ENCODE measurements at places on chromosomes 5 and 9.
A peak's percentile ranks its signal among the peaks of the same experiment; 100 is the strongest.

- no peak for DNase-seq
Measured at GRCh38 chr5:142720641-142721271, 34.9 kb upstream of the FGF1 start.

DNA sequence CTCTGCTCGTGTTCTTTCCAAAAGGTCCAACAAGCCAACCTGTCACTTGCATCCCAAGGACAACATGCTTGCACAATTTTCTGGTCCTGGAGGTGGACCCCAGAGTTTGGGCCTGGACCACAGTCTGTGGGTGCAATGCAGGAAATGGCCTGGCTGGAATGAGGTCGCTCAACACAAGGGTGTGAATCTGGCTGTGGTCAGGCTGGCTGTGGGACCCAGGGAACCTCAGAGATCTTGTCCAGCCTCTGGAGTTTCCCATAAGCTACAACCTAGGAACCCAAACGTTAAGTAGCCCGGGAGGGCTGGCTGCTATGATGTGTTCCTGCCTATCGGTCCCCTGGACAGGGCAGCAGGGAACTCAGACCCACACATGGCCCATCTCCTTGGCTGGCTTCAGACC is 15.4 kb downstream of the TBC1D9B start:
- no peak for DNase-seq

DNA sequence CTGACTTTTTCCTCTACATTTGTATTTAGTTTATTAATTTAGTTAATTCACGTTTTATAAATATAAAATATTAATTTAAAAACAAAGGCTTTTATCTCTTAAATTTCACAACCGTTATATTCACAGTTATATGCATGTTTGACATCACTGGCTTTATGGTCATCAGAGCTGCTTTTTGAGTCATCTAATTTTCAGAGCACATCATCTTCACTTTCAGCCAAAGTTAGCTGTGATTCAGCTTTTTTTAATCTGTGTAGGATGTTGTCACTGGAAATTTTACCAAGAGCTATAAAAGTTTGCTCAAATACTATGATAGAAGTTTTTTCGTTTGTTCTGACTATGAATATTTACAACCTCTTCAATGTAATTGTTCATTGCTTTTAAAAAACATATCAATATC is 12.4 kb downstream of the CDC37L1 start:
- DNase-seq: no peak

GRCh38 chr5:141430332-141431113 is at the start of gene PCDHGA12:
Gene PCDHGA12, plus strand, starts transcription at chr5:141430507. Its CDS starts 253 bp downstream, at chr5:141430760.
- DNase-seq: peak; percentile 85

DNA sequence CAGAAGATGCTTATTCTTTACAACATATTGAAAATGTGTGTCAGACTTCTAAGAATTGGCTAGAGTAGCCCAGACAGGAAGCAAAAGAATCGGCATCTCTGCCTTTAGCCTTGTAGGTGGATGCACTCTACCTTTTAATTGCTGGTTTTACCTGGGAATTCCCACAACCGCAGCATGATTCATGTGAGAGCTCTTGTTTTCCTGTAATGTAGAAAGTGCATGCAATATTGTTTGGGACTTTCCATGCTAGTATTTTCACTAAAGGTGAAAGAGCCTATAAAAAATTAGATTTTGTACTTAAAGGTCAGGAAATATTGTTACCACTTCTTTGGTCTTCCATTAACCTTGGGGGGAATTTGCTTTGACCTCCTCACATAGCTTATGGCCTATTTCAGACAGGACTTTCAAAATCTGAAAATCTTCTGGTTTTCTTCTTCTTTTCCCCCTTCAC is 89.8 kb downstream of the NTRK2 start:
- no peak for DNase-seq

DNA sequence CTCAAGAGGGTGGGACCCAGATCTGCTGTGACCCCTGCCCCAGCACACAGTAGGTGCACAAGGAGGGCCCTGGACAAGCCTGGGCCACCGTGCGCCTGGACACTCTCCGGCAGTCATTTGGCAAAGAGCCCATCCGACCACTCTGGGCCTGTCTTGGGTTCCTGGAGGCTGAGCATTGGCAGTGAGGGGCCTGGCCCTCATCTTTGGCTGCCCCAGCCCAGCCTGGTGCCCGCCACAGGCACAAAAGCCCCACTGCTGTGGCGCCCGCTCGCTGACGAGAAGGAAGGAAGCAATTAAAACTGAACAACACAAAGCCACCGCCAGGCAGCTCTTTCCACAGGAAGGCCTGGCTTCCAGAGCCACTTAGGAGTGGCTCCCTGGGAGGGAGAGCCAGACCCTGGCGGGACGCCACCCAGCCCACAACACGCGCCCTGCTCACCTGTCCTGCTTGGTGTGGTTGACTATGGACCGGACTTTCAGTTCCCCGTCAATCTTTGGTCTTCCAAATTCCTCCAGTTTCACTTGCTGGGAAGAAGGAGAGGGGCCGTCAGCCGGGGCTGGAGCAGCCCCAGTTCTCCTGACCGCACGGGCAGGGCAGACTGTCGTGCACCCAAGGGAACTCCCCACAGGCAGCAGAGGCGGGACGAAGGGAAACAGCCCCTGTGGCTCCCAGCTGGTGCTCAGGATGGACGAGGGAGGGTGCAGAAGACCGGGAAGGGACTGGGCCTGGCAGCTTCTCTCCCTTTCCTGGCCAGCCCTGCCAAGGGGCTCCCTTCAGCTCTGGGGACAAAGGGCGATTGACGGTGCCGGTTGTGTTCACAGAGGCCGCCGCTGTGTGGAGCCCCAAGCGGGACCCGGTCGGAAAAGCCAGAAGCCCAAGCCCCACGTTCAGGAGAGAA is 50.9 kb upstream of the SARDH start:
- DNase-seq: no peak

DNA sequence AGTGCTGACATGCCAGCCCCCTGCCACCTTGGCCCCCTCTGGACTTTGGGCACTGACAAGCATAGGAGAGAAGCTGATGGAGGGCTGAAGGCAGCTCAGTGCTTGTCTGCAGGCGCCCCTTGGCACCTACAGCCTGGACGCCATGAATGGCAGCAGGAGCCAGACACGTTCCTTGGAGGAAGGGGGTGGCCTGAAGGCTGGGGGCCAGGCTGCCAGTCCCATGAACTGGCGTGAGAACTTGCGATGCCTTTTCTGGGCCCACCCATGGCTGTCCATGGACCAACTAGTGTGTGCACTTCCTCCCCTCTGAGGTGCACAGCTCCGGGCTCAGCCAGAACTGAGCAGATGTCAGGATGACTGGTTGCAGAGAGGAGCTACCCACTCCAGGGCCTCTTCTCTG is 99.0 kb upstream of the RANBP6 start:
- DNase-seq: no peak

DNA sequence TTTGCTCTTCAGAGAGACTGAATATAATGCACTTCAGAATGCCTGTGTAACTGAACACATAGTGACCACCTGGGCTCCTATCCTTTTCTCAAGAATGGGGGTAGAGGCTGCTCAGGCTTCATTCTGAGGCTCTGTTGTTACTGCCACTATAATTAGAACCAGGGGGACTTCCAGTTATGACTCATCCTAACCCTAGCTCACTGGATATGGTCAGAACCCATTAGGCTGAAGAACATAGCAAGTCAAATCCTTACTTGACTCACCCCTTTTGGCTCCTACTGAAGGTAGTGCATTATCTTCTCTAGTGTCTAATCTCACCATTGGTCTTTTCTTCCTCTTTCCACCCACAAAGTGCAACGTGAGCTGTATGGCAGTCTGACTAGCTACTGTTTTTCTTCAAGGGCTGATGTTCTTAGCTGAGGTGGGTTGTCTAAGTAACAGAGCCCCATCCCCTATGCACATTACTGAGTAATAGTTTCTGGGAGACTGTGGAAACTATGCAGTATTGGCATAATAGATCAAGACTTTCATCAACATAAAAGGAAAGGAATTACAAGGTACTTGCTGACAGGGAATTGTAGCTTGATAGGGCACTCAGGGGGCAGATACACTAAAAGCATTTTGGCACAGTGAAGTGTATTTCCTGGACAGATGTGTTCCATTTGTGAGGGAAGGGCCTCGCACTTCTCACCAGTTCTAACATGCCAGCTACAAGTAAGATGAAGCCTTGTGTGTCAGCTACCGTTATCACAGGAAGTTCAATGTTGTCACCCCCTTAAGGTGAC is 431.0 kb upstream of the MEF2C start:
- peak; percentile 11 for DNase-seq

DNA sequence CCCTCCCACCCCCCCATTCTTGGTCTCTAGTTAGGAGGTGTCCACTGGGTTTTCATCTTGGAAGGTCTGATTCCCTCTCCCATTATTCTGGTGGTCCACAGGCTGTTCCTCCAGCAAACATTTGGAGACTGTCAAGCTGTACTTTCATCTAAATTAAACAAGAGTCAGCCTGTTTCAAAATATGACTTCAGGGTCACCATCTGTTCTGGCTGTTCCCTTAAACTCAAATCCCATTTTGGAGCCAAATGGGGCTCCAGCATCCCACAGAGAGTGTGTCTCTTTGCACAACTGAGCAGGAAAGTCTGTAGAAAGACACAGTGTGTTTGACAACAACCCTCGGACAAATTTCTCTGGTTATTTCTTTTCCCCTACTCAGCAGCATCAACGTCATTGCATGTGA is 20.5 kb downstream of the COL15A1 start:
- DNase-seq: no peak

GRCh38 chr9:86405926-86406325 is 51.7 kb upstream of the TUT7 start:
- DNase-seq: no peak

- no peak for DNase-seq
Measured at GRCh38 chr5:96067251-96067650, 105.6 kb upstream of the ELL2 start.

- DNase-seq: no peak
Measured at GRCh38 chr9:98231770-98232478, 23.5 kb downstream of the TBC1D2 start.

DNA sequence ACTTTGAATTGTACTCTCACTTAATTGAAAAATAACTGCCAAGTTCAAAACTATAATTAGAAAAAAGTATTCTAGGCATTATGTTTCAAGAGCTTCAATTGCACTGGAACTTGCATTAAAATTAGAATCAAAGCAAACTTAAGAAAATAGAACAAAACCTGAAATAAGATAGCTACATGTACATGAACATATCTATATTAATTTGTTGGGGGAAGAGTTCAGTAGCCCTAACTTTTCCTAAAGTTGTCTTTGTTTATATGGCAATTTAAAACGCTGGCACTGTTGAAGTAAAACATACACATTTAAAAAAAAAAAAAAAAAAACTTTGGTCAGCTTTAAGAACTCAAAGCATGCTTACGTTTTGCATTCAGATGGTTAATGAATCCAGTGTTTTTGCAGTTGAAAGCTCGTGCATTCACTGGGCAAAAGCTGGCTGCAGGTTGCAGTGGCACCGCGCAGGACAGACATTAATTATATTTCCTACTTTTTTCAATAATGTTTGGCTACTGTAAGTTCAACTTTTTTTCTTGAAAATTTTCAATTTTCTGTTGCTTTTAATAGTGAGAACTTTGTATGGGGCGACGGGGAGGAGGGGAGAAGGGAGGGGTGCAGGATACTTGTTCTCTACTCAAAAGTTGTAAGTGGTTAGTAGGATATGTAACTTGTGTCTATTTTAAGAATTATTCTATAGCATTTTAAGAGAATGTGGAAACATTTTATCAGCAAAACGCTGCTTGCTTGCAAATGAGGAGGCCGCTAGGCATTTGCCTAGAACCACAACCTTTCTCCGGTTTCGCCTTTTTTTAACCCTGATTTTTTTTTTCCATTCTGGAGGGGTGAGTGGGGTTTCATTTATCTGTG is 3.9 kb downstream of the NR2F1 start:
- DNase-seq: no peak

GRCh38 chr5:148984345-148984744 is 78.5 kb downstream of the SH3TC2 start:
- DNase-seq: no peak

DNA sequence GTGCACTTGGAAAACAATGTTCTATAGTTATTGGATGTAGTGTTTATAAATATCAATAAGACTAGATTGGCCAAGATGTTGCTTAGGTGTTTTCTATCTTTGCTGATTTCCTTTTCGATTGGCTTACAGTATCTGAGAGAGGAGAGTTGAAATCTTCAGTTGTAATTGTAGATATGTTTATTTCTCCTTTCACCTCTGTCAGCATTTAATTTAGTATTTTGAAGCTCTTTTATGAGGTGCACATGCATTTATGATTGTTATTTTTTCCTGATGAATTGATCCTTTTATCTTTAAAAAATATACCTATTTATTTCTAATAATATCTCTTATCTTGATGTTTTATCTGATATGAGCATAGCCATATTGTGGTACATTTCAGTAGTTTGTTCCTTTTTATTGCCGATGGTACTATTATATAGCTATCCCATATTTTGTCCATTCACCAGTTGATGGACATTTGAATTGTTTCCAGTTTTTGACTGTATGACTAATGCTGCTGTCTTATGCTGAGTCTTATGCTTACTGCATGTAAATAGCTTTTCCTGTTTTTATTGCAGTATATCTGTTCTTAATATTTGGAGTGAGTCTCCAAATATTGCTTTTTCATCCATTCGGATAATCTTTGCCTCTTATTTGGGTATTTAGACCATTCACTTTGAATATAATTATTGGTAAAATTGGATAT is 34.7 kb downstream of the ERCC6L2 start:
- peak; percentile 6 for DNase-seq

GRCh38 chr9:93886911-93887310 is 68.2 kb downstream of the BARX1 start:
- DNase-seq: no peak

All from foreskin melanocyte (primary cell).